ENCODE measurements at places on chromosomes 4 and X.

GRCh38 chr4:94689155-94689860 lies 68.4 kb upstream of the BMPR1B start:
- DNase-seq: no peak

DNA sequence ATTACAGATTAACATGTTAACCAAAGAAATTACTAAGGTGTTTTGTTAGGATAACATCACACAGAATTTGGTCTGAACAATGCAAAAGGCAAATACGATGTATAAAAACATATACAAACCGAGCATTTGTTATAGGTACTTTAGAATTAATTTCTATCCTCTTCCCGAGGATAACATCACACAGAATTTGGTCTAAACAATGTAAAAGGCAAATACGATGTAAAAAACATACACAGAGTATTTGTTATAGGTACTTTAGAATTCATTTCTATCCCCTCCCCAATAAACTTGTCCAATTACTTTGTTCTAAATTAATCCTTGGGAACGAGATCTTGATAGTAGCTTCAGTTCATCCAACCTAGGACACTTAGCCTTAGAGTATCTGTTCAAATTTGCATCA lies 7.6 kb downstream of the HNRNPDL start:
- DNase-seq: no peak

- DNase-seq: no peak
Measured at GRCh38 chr4:33357121-33357520, 2637.0 kb downstream of the PCDH7 start.

- no peak for DNase-seq
Measured at GRCh38 chr4:185840201-185840600, 28.2 kb upstream of the SORBS2 start.

DNA sequence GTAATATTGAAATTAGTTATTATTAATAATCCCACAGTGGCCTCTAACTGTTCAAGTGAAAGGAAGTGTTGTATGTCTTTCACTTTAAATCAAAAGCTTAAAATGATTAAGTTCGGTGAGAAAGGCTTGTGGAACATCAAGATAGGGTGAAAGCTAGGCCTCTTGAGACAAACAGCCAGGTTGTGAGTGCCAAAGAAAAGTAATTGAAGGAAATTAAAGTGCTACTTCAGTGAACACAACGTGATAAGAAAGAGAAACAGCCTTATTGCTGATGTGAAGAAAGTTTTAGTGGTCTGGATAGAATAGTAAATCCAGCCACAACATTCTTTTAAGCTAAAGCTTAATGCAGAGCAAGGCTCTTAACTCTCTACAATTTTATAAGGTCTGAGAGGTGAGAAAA lies 42.6 kb upstream of the IL13RA2 start:
- DNase-seq: no peak

DNA sequence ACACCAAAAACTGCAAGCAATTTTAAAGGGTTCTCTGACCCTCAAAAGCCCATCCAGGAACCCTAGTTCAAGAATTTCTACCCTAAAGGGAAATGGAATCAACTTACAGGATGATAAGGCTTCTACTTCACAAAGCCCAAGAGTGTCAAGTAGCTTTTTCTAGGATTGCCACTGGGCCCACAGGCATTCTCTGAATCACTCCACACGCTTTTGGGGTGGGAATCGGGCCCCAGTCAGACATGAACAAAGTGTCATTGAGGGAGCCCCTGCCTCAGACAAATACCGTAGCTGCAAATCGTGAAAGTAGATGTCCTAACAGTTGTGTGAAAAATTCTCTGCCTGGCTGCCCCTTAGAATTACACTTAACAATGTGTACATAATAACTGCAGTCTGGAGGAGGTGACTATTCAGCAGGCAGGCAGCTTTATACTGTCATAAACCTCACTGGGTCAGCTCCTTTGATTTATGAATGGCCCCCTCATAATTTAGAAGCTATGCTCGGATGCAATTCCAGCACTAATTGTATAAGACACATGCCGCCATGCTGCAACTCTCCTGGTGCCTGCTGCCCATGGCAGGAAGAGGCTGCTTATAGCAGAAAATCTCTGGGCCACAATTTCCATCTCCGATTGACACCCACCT lies 36.7 kb downstream of the CHRDL1 start:
- no peak for DNase-seq

GRCh38 chrX:130378024-130378669 lies 7.3 kb downstream of the GPR119 start:
- no peak for DNase-seq
